ENCODE measurements at places on chromosomes 5 and 9. TPM values are rescaled to one million over a fixed set of nuclear protein-coding genes. Genes with fewer than 3 reads are reported as not detected.

GRCh38 chr5:131532031-131532640 is 102.9 kb downstream of the RAPGEF6 start:
- H3K36me3 ChIP-seq: peaks cover 21% of the 10 kb centered on the region
- peaks cover 67% of the 10 kb centered on the region for H3K4me1 ChIP-seq
- H3K4me3 ChIP-seq: peak overlapping the region; percentile 77
- DNase-seq: peak; percentile 30

DNA sequence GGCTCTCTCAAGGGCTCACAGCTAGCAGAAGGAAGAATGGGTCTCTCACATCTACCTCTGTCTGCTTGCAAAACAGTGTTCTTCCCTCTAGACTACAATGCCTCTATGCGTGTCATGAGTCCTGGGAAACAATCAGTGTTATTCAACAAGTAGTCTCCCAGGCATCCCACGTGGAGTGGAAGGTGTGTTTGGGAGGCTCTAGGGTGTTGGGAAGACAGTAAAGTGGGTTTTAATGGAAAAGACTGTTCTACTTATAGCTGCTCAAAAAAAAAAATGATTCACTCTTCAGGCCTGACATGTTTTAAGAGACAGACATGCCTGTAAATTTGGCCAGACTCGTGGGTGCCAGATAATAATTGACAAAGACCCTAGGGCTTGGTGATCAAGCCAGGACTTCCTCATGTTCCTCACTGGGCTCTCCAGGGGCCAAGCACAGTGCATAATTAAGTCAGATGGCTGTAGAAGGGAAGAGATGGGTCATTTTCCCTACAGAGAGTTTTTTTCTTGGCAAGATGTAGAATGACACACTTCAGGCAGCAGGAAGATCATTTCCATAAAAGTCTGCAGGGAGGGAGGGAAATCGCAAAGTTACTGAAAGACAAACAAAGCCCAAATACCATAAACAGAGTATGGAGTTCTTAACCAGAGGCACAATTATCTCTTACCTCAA is 246.4 kb downstream of the ACTL7B start:
- no peaks in the 10 kb centered on the region for H3K4me1 ChIP-seq
- no peak for DNase-seq
- H3K27me3 ChIP-seq: peaks cover 3% of the 10 kb centered on the region
- H3K27ac ChIP-seq: no peak overlapping the region

DNA sequence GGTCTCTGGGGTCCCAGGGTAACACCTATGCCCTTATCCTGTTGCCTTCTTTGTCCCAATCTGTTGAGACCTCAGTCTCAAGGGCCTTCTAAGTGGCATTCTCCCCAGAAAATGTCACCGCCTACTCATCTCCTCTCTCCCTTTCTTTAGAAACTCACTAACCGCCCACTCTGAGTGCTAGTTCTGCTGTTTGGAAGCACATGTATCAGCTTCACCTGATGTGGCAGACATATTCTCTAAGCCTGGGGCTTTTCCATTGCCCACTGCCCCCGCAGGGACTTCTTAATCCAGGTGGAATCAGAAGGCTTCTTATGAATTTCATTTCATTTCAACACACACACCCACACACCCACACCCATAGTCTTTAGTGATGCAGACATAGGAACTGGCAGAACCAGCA is 165.1 kb downstream of the ASTN2 start:
- H3K36me3 ChIP-seq: no peaks in the 10 kb centered on the region
- no peaks in the 10 kb centered on the region for H3K27me3 ChIP-seq
- no peaks in the 10 kb centered on the region for H3K4me1 ChIP-seq
- no peak overlapping the region for H3K4me3 ChIP-seq

DNA sequence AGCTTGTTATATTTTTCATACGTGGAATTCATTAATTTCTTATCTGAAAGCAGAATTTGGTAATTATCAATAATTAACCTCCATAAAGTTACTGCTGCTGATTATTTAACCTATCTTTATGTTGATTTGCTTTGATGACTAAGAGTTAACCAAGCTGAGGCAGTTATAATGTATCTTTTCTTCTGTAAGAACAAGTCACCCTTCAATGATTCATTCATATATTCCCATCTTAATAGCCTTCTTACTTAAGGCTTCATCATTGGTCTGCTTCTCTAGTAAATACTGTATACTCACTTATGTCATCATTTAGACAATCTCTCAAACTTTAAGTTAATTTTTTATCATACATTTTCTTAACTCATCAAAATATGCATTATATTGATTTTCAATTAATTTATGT is 592.2 kb downstream of the ANXA1 start:
- no peak overlapping the region for H3K4me3 ChIP-seq
- no peak overlapping the region for H3K27ac ChIP-seq
- no peaks in the 10 kb centered on the region for H3K4me1 ChIP-seq
- no peak for DNase-seq

DNA sequence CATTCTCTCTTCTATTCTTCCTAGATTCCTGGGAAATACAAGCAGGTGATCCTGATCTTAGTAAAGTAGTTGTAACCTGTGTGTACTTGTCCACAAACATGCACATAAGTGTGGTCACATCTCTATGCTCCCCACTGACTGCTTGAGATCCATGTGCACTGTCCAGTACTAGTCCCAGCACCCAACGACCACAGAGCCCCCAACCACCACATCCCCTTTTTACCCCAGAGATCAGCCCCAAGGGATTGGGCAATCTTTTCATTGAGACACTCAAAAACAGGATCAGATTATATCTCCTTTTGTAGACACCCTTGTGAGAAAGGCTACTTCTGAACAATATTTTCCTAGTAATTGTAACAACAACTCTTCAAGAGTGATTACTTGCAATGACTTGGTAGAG is 240.6 kb downstream of the ACTL7B start:
- DNase-seq: no peak
- H3K36me3 ChIP-seq: no peaks in the 10 kb centered on the region
- no peak overlapping the region for H3K27ac ChIP-seq
- H3K4me3 ChIP-seq: no peak overlapping the region
- H3K27me3 ChIP-seq: peaks cover 3% of the 10 kb centered on the region
- no peaks in the 10 kb centered on the region for H3K4me1 ChIP-seq

GRCh38 chr5:107149243-107150005 is 521.3 kb downstream of the EFNA5 start:
- DNase-seq: no peak
- H3K27me3 ChIP-seq: no peaks in the 10 kb centered on the region
- H3K27ac ChIP-seq: no peak overlapping the region
- H3K4me1 ChIP-seq: no peaks in the 10 kb centered on the region
- H3K36me3 ChIP-seq: no peaks in the 10 kb centered on the region

PARP8 gene
- 78.5 TPM for total RNA-seq

DNA sequence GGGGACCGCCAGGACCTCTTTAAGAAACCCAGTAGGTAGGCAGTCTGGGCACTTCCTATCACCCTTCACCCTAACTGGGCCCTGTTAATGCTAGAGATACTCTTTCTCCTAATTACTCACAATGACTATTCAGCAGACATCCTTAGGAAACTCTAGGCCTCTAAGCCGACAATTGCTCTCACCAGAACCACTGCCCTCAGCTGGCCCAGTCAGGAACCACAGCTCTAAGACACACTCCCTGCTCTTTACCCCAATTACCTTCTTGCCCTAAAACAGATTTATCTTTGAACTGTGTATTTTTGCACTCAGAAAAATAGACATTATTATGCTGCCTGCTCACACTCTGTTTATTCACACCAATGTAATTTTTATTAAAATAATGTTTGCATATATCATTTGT is 432.6 kb upstream of the SLC30A5 start:
- no peaks in the 10 kb centered on the region for H3K27me3 ChIP-seq
- no peaks in the 10 kb centered on the region for H3K4me1 ChIP-seq
- DNase-seq: no peak
- H3K4me3 ChIP-seq: no peak overlapping the region
- H3K36me3 ChIP-seq: no peaks in the 10 kb centered on the region

FBP2 gene
- total RNA-seq: not detected

DNA sequence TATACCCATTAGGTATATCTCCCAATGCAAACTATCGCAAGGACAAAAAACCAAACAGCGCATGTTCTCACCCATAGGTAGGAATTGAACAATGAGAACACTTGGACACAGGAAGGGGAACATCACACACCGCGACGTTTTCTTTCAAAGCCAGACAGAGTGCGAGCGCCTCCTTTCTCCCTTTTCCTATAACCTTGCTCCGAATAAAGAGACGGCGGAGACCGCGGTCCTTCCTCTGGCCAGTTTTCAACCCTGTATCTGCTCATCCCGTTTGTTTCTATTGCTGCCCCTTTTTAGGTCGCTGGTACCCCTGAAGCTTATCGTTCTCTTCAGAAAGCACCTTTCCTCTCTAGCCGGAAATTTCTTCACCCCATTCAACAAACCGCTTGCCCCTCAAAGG is 1.3 kb downstream of the LVRN start:
- H3K4me1 ChIP-seq: peaks cover 8% of the 10 kb centered on the region
- H3K36me3 ChIP-seq: no peaks in the 10 kb centered on the region

DMXL1 gene
- total RNA-seq: 32.3 TPM

DNA sequence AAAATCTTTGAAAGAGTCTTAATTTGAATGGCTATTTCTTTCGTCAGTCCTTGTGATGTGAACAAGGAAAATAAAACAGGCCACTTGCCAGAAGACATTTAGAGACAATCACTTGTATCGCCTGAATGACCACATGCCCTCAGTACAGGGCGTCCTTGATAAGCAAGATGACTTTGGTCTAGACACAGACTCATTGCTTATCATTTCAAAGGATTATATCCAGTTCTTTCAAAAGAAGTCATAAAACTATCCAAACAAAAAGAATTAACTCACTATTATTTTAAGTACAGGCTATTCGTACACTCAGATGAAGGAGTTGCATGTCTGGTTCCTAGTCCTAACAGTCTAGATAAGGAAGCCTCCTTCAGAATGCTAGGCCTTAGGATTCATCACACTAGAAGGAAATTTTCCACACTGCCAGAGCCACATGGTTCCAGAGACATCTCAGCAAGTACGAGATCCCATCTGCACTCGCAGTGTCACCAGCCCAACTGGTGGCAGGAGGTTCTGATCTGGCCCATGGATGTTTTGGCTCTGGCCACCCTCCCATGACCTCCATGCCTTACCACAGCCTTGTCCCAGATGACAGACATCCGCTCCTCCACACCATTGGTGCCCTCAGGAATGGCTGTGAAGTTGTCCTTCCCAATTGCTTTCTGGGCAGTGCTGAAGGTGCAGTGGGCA is 109.6 kb downstream of the DPYSL3 start:
- H3K36me3 ChIP-seq: no peaks in the 10 kb centered on the region
- no peak overlapping the region for H3K4me3 ChIP-seq
- H3K27me3 ChIP-seq: no peaks in the 10 kb centered on the region
- H3K27ac ChIP-seq: no peak overlapping the region

SPAG8 gene
- 1.5 TPM for total RNA-seq
